ENCODE measurements at places on chromosomes 13 and 19.

DNA sequence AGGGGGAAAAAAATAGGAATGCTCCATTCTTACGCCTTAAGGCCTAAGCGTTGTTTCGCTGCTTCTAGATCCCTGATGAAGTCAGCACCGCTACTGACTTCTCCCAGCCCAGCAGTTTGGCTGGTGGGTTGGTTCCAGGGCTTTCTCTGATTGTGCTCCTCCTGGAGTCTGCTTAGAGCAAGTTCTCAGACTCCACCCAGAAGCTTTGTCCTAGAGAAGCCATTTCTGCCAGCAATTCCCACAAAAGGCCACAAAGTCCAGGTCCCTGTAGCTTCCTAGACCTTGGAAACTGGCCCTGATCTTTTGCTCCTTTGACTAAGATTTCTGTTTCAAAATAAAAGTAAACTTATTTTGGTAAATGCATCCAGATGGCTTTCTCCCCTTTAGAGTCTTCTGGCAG is 65.4 kb downstream of the KCTD12 start:
- DNase-seq = no peak

GRCh38 chr13:41668130-41668757 is 210.9 kb downstream of the RGCC start:
- peak; percentile 12 for DNase-seq

GRCh38 chr13:106602178-106602577 is 34.2 kb upstream of the ARGLU1 start:
- DNase-seq = no peak

- no peak for DNase-seq
These were observed 12.5 kb downstream of the PBX4 start for GRCh38 chr19:19606021-19606420.

DNA sequence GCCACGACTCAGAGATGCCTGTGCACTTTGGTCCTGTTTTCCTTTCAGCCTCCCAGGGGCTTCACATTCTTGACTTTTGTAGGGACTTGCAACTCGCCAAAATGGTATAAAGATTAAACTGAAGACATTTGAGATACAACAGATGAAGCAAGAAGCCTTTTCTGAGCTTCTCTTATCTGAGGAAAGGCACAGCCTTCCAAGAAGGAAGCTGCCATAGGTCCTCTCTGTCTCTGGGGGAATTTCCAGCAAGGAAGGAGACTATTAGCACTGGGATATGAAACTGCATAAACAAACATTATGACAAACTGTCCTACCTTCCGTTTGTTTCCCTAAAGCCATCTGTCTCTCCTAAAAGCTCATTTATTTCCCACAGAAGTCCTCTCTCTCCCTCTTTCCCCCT is 39.3 kb downstream of the TGDS start:
- no peak for DNase-seq

DNA sequence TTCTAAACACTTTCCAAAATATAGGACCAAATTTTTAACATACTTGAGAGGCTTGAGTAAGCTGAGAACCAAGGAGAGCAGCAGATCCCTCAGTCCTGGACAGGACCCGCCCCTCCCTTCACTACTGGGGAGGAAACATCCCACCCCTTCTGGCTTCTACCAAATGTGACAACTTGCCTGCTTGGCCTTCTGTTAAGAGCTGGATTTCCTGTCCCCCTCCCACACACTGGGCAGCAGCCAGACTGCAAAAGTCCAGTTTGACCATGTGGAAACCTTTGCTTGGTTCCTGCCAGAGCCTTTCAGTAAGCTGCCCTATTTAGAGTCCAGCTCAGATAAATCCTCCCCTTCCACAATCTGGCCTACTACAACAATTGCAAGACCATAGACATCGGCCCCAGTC is 84.3 kb downstream of the FGF14 start:
- no peak for DNase-seq

DNA sequence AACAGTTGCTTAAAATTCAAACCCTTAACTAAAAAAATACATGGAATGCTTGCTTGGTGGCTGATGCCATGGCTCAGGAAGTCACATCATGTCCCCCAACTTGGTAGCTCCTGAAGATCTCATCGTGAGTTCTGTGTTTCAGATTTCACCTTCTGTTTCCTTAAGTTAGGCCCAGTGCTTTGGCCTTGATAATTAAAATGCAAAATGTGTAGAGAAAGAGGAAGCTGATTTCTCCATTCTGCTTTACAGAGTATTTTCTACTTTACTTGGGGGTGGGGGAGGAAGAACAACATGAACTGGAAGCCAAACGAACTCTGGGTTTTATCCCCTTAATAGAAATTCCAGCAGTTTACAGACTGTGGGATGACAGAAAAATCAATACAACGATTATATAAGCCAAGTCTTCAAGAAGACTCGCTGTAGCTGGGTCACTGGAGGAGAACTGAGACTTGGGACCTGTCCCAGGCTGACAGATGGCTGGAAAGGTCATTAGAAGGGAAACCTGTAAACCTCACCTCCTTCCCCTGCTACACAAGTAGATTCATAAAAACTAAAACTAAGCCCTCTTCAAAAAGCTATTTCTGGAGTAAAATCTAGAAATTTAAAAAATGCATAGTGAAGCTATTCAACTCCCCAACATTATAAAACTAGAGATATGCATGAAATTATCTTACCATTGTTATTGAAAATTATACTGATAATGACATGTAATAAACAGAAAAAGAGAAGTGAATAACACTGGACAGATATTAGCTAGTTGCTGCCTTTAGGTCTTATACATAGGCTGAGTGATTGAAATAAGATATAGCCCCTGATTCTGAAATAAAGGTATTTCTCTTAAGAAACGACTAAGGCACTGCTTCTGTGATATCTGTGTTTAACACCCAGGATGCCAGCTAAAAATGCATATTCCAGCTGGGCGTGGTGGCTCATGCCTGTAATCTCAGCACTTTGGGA is 22.1 kb upstream of the GGACT start:
- no peak for DNase-seq

DNA sequence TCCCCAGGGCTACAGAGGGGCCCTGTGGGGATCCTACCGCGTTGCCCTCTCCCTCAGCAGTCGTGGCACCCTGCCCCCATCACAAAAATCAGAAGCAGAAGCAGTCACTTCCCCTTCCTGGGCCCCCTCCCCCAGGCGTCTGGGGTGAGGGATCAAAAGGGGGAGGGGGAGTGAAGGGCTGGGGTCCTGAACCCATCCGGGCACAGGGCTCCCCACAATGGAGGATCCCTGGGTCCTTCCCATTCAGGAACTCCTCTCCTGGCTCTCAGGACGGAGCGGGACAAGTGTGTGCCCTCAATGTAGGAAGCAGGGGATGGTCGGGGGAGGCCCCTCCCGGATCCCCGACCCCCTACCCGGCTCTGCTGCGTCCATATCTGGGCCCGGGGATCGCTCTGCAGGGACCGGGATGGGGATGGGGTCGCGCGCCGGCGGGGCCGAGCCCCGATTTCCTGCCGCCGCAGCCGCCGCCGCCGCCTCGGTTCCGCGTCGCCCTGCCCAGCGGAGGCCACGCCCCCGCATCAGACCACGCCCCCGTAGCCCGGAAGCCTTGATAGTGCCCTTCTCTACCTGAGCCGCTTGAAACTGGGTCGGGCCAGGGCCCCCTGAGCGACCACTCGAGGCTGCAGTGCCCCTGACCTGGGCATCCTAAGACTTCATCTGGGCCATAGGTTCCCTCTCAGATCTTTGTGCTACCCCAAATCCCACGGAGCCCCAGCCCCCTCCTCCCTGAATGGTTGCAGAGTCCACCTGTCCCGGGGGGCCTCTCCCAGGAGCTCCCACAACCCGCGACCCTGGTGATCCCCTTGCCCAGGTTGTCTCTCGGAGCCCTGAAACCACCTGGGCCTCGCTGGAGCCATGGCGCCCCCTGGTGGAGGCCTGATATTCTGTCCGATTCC is at the start of gene GMIP:
GMIP (minus strand) TSS at position 500 of the 896 bp plus-strand sequence; CDS start at position 372, 128 bp downstream.
- peak; percentile 84 for DNase-seq

GRCh38 chr19:4807188-4807587 is 15.7 kb downstream of the FEM1A start:
- no peak for DNase-seq

DNA sequence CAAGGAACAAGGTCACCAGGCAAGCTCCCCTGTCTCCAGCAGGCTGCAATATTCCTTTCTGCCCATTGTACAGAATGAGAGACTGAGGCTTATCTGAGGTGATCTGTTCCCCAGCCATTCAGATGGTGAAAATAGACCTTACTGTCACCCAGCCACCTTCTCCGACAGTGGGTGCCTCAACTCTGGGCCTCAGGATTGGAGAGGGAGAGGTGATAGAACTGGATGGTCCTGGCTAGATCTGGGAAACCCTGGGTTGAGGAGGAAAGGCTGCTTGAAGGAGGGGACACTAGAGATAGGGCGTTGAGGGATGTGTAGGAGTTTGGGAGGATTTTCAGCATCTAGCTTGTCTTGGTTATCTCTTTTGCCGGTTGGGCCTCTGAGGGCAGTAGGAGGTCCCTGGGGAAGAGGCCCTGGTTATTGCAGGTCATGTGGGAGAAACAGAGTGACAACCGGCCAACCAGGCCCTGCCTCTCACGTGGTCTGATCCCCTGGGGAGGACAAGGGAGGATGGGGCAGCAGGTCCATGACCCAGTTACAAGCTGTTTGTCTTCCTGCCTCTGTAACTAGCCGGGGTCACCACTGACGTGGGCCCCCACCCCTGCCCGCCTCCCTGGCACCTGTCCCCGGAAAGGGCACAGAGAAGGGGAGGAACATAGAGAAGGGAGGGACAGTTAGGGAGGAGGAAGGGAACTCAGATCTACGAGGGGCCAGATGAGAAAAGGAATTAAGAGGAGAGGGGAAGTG is 8.2 kb downstream of the NFIC start:
- DNase-seq = no peak

GRCh38 chr13:66835040-66835628 is 395.0 kb downstream of the PCDH9 start:
- no peak for DNase-seq

GRCh38 chr19:49631014-49631588 is 8.8 kb downstream of the RRAS start:
- no peak for DNase-seq

DNA sequence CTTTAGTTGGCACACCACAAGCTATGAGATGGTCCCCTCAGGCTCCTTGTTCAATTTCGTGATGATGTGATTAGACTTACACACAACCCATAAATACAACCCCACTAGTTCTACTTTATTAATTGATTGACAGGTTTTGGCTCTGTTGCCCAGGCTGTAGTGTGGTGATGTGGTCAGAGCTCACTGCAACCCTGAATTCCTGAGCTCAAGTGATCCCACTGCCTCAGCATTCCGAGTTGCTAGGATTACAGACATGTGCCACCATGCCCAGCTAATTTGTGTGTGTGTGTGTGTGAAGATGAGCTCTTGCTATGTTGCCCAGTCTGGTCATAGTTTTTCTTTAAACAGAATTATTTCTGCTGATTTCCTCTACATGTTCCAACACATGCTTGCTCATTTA is 17.5 kb upstream of the HTR2A start:
- DNase-seq = no peak

GRCh38 chr13:30763786-30764413 is 28.6 kb downstream of the ALOX5AP start:
- DNase-seq = no peak

- DNase-seq = no peak
These were observed 104.1 kb upstream of the ZNF492 start for GRCh38 chr19:22530042-22530441.

DNA sequence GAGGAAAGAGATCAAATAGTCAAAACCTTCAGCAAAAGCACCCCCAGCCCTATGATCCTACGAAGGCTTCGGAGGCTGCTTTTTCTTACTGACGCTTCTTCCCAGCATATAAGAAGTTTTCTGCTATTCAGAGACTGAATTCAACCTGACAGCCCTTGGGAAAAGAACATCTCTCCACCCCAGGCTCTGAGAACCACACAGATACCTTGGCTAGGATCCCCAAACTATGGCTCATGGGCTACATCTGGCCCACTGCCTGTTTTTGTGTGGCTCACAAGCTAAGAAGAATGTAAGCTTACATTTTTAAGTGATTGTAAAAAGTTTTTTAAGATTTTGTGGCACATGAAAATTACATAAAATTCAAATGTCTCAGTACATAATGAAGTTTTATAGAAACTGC is 3.0 kb downstream of the SLC15A1 start:
- no peak for DNase-seq

DNA sequence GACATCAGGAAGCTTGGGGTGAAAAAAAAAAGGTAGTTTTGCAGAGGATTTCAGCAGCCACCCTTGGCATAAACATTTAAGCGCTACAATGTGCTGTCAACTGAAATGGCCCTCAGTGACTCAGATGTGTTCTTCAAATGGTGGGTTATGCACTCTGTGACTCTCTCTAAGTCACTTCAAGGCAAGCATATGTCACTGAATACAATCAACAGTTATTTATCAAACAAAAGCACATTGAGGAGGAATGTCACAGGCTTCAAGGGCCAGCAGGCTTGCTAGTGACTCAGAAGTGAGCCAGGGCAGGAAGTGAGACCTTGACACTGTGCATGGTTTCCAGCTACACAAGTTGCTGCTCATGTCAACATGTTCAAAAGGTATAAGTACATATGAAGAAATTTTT is 523.7 kb upstream of the HTR2A start:
- no peak for DNase-seq

DNA sequence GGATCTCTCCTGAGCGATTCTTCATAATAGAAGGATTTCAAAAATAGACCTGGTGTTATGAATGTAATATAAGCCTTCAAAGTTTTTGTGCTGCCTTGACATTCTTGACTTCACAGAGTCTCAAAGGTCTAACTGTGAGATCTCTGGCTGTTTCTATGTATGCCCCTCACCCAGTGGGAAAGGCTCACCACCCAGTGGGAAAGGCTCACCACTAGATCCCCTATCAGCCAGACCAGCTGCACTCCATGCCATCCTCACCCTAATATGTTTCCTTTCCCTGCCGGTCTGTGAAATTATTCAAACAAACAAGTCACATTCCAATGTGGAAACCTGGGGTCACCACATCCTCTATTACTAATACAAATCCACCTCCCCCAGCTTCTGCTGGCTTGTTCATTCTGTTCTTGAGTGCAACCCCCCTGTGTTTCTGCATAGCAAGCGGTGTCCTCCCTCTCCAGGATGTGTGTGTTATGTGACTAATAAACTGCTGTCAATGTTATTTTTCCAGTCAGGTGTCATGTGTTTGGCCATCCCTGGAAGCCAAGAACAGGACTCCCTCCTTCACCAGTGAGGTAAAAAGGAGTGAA is 13.8 kb upstream of the SLITRK1 start:
- no peak for DNase-seq

GRCh38 chr19:37999309-38000213 is 92.6 kb downstream of the SIPA1L3 start:
- no peak for DNase-seq

- DNase-seq = no peak
These were observed 503.0 kb downstream of the LIG4 start for GRCh38 chr13:107712145-107712860.

GRCh38 chr13:44930280-44930679 is 59.0 kb downstream of the NUFIP1 start:
- DNase-seq = no peak

DNA sequence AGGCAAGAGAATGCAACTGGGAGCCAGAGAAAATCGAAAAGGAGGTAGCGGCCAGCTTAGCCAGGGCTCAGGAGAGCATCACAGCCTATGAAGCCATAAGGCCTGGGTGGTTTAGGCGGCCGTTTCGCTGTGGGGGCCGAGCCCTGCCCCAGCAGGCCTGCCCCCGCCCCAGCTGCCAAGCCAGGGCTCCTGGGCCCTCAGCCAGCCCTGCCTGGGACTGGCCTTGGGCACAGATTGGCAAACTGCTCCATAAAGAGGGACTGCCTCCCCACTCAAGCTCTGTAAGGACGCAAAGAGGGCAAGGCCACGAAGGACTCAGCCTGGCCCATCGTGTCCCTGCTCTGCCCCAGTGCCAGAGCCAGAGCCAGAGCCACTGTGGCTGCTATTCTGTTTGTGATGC is 10.2 kb downstream of the ZNF653 start:
- DNase-seq = no peak
